Fibroblast of skin of abdomen (primary cell): ENCODE measurements at places on chromosomes 5 and 9.
A peak's percentile ranks its signal among the peaks of the same experiment; 100 is the strongest.

DNA sequence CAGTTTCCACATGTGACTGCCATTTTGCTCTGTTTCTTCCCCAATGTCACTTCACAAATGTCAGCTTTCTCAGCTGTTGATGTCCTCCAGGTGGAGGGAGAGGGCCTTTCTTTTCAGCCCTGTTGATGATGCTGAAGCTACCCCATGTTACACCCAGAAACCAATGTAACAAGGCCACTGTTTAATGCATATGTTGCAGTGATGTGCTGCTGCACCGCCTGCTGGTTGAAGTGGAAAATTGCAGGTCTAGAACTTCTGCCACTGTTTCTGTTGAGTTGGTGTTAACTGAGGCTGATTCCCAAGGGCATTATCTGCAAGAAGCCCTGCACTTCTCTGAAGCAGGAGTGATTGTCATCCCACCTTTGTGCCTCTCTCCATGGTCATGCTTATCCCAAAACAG, 428.4 kb downstream of the KDM4C start:
- no peak for DNase-seq

DNA sequence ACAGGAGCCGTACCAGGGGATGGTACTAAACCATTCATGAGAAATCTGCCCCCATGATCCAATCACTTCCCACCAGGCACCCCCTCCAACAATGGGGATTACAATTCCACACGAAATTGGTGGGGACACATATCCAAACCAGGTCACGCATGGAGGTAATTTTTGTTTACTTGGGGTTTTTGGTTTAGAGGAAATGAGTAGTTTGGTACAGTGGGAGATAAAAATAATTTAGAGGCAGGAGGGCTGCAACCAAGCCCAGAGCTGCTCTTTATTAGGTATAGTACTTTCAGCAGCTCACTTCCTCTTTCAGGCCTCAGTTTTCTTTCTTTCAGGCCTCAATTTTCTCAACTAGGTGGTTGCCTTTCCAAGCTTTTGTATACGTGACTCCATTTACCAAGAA, 23.2 kb downstream of the PRUNE2 start:
- no peak for DNase-seq

- no peak for DNase-seq
These were observed 36.4 kb upstream of the ADAMTS2 start for GRCh38 chr5:179381691-179382090.

DNA sequence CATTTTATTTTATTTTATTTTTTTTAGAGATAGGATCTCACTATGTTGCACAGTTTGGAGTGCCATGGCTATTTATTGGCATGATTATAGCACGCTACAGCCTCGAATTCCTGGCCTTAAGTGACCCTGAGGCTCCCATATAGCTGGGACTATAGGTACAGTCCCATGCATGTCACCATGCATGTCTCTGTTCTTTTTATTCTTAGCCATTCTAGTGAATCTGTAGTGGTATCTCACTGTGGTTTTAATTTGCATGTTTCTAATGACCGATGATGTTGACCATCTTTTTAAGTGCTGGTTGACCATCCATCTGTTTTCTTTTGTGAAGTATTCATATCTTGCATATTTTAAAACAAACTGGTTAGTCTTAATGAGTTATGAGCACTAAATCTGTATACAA, 76.1 kb downstream of the SLC44A1 start:
- no peak for DNase-seq

DNA sequence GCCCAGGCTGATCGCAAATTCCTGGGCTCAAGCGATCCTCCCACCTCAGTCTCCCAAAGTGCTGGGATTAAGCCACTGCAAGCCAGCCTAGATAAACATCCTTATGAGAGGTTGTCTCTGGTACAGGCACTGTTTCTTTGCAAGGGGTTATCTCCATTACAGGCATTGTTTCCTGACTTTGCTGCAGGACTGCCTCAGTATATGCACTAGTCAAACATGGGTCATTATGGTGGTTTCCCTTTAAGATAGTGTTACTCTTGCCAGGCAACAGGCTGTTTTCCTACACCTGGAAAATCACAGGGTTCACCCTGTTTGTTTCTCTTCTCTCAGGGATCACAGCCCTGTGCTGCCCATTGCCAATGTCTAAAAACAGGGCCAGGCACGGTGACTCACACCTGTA, 7.8 kb upstream of the CLTB start:
- DNase-seq: no peak

GRCh38 chr5:64634997-64635686, 55.2 kb upstream of the SHISAL2B start:
- peak; percentile 23 for DNase-seq

GRCh38 chr9:86077276-86077675, 22.1 kb downstream of the GOLM1 start:
- no peak for DNase-seq

- DNase-seq: no peak
These were observed 22.0 kb upstream of the LVRN start for GRCh38 chr5:115940080-115940810.

DNA sequence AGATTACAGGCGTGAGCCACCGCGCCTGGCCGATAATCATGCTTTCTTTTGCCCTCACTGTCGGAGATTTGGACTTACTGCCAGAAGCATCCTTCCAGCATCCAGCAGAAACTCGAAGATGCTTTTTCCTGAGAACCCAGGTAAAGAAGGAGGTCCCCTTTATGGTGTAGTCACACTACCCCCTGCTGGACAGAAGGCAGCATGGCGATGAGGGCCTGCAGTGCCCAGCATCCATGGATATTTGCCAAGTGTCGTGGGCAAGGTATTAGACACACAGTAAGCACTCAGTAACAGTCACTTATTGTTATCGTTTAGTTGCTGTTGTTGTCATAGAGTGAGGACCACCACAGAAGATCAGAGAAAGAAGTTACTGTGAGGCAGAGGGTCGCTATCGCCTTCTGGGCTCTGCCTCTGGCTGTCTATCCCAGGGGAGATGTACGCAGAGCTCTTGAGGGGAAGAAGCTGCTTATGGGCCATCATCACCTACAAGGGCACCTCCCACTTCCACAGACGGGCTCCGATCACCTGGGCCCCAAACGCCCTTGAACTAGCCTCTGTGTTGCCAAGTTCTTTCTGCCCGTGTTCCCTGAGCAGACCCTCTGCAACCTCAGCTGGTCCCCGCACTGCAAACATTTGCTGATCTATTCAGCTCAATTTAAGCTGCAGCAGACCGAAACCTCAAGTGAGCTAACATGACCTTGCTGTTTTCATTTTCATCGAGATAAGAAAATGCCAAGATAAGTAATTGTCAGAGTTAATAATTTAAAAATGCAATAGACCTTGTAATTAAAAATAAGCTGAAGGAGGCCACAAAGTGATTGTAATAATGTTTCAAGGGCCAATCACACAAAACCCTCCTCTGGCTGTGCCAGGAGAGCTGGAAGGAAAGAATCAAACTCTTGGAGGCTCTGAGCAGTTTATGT, 23.9 kb downstream of the C5orf15 start:
- no peak for DNase-seq

DNA sequence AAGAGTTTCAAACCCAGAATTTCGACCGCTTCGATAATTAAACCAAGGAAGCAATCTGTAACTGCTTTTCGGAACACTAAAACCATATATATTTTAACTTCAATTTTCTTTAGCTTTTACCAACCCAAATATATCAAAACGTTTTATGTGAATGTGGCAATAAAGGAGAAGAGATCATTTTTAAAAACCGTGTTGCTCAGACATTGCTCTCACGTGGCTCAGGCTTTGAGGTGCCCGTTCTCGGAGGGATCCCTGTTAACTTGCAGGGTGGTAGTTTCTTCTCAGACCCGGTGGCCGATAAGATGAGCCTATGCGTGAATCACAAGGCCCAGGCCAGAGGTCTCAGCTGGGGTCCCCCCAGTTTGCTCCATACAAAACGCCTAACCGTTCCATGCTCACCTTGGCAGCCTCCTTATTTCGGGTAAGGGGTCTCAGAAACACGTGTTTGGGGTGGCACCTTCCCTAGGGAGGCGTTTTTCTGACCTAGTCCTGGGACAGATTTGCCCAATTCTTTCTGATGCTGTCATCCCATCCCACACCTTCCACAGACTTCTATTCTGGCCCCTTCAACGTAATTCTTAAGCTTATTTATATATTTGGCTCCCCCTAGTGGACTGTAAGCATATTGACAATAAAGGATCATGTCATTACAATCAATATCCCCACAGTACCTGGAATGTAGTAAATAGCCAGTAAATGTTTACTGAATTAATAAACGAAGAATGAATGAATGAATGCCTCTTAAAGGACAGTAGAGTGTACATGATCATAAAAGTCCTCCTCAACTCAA, 48.1 kb downstream of the THBS4 start:
- DNase-seq: peak; percentile 81

GRCh38 chr9:71835596-71835995, 67.3 kb upstream of the CEMIP2 start:
- DNase-seq: no peak

DNA sequence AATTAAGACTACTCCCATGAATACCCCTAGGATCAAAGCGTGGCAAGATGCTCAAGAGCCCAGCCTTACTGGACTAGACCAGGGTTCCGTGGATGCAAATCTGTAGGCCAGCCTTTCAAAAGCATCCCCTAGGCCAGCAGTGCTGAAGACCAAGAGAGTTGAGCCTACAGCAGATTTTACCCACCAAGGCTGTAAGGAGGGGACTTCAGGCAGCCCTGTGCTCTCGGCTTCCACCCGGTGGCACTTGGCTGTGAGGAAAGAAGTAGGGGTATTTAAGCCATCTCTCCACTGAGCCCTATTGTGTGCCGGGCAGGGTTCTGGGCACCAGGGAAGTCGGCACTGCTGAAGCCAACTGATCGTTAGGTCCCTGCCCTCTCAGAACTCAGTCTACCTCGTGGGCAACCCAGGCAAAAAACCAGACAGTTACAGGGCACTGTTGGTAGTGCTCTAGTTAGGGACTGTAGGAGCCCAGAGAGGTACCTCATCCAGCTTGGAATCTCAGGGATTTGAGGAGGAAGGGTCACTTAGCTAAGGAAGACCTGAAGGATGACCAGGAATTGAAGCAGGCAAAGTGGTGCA, 25.5 kb downstream of the TCF7 start:
- no peak for DNase-seq

GRCh38 chr5:56814361-56814962, 887 bp upstream of the MAP3K1 start:
- DNase-seq: no peak

- peak; percentile 30 for DNase-seq
These were observed 24.2 kb upstream of the NREP start for GRCh38 chr5:111781200-111781599.

GRCh38 chr5:67077296-67077695, 119.3 kb downstream of the CD180 start:
- DNase-seq: no peak

DNA sequence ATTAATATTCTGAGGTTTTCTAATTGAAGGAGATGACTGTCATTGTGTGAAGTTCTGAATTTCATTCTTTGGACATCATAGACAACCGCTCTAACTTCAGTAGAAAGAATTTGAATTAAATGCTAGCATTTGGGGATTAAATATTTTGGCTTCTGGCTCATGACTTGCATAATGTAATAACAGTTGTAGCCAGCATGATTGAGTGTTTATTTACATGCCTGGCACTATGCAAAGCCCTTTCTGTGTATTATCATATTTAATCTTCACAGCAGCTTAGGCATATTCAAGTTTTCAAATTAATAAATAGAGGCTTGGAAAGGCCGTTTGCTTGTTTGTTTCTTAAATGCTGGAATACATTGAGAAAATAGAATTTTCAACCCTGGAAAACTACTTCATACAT, 19.6 kb upstream of the HTR1A start:
- DNase-seq: no peak

GRCh38 chr9:127014216-127014909, 99.8 kb downstream of the RALGPS1 start:
- DNase-seq: peak; percentile 84

DNA sequence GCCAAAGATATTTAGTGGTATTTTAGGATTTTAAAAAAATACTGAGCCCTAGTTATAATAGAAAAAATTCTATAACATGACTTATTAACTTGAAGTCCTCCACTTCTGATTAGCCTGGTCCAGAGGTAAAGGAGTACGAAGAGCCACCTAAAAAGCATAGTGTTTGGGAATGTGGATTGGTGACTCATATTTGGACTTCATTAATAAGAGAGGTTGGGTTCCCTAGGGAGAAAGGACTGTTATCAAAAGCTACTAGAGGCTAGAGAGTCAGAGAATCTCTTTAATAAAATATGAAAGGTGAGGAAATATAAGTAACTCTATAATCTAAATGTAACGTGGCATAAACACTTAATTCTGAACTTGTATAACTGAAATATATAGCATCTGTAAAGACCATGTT, 180.7 kb upstream of the TARS1 start:
- DNase-seq: peak; percentile 31

DNA sequence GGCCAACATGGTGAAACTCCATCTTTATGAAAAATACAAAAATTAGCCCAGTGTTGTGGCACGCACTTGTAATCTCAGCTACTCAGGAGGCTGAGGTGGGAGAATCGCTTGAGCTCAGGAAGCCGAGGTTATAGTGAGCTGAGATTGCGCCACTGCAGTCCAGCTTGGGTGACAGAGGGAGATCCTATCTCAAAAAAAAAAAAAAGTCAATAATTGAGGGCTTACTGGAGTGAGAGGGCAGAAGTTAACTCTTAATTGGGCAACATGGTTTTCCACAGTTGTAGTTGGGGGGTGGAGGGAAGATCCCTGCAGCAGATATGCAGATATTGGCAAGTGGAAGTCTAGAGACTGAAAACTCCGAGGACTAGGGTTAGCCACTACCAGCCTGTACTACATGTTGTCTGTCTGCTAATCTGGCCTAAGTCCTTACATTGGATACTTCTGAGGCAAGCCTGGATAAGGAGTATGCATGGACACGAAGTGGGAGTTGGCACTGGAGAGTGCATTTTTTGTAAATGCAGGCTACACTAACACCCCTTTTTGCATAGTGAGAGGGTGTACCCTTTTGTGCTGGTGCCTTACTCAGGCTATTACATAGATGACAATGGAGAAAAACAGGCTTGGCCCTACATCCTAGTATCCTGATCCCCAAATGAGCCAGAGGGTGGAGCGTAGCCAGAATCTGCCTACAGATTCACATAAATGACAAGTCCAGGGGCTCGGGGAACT, 89.0 kb upstream of the NIPBL start:
- DNase-seq: no peak

DNA sequence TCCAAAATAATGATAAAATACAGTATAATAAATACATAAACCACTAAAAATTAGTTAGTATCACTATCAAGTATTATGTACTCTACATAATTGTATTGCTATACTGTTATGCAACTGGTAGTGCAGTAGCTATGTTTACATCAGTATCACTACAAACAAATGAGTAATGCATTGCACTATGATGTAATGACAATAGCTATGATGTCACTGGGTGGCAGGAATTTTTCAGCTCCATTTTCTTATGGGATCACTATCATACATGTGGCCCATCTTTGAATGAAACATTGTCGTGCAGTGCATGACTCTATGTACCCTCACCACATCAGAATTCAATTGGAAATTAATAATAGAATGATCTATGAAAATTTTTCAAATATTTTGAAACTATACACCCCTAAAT, 201.3 kb downstream of the MPDZ start:
- no peak for DNase-seq

DNA sequence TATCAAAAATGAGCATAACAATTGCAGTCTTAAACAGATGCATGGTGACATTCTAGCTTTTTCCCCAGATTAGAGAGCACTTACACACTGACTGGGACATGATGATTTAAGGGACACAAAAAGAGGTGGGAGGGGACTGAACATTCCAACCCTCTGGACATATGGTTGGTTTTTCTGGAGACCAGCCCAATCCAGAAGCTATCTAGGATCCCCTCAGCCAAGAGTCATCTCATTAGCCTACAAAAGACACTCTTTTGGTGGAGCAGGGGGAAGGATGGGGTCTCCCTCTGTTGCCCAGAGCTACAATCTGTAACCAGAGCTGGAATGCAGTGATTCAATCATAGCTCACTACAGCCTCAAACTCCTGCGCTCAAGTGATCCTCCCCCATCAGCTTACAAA, 97.3 kb upstream of the IQGAP2 start:
- peak; percentile 5 for DNase-seq
